ENCODE measurements at places on chromosomes 13 and 19.
A peak's percentile ranks its signal among the peaks of the same experiment; 100 is the strongest.

GRCh38 chr13:77002590-77003190, 10.8 kb downstream of the CLN5 start:
- DNase-seq: peak; percentile 14

- DNase-seq: no peak
Measured at GRCh38 chr13:91174886-91175501, 172.5 kb upstream of the MIR17HG start.

DNA sequence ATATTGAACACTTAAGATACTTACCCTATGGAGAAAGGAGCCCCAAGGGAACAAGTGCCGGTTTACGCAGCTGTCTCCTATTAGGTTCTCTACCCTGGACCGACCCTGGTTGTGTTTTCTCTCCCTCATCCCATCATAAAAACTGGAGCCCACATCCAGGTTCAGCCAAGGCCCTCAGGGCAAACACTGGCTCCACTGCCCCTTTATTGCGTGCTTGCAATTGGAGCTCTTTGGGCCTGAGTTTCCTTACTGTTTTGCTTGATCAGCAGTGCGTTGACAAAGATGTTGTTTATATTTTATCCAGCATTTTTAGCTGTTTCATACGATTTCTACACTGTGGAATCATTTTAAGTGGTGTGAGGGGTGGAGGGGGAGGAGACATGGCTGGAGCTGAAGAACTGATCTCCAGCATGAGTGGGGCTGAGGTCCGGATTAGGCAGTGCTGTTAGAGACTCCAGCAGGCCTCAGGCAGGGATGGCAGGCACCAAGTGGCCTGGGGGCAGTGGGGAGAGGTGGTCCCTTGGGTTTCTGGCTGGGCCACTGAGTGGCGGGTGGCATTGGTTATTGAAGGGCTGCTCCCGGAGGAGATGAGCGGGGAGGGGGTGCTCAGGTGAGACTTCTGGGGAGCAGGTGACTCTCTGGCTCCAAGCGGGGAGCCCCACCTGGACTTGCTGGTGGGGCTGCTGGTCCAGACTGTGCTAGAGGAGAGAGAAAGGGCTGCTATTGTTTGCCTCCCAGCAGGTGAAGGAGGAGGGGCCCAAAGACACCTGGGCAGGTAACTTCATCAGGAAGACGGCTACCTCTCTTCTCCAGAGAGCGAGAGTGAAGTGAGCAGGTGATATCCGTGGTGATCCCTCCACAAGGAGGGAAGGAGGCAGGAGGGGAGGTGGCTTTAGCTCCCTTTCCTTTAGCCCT, 62.4 kb upstream of the RNF113B start:
- peak; percentile 88 for DNase-seq

GRCh38 chr13:73275163-73275562, 216.4 kb downstream of the KLF5 start:
- DNase-seq: no peak

DNA sequence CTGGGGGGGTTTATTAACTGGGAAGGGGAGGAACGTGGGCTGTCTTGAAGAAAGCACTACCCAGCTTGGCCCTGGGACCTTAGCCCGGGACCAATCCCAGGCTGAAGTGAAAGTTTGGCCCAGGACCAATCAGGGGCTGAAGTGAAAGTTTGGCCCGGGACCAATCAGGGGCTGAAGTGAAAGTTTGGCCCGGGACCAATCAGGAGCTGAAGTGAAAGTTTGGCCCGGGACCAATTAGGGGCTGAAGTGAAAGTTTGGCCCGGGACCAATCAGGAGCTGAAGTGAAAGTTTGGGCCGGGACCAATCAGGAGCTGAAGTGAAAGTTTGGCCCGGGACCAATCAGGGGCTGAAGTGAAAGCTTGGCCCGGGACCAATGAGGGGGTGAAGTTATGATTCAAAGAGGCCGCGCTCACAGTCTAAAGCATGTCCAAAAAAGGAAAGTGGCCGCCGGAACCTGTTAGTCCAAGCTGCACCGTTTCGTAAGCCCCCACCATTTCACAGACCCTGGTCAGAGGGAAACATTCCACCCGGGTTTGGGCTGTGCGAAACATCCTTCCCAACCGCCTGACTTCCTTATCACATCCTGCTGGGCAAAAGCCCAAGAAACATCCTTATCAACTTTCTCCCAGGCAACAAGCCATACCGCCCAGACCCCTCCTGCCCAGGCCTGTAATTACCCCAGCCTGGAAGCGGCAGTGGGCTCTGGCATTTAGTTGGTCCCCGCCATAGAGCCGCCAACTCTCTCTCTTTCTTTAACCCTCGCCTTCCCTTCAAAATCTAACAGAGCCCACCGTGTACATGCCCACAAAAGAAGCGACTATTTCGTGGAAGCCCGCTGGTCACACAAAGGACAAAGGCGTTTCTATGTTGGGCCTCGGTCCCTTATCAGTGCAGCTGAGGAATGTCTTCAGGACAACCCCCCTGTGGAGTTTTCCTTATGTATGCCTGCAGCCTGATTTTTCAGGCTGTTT, 1.1 kb downstream of the ZNF850 start:
- peak; percentile 40 for DNase-seq

- DNase-seq: no peak
Measured at GRCh38 chr13:26685606-26686005, 75.0 kb downstream of the GPR12 start.
